Ureter (tissue), 1 donor: ENCODE measurements at places on chromosomes 11 and 22. TPM values are rescaled to one million over a fixed set of nuclear protein-coding genes. Genes with fewer than 3 reads are reported as not detected.

Gene SGSM1
- 10.6 TPM for total RNA-seq

Gene DNAJB7
- not detected for total RNA-seq

Gene THRSP
- total RNA-seq: not detected

Gene KCTD14
- total RNA-seq: 7.6 TPM

Gene HBE1
- not detected for total RNA-seq

Gene FAT3
- 16.1 TPM for total RNA-seq

Gene OLFML1
- total RNA-seq: 13.6 TPM

Gene C11orf91
- 0.52 TPM for total RNA-seq

Gene YPEL4
- total RNA-seq: 0.44 TPM

Gene CALCA
- not detected for total RNA-seq

DNA sequence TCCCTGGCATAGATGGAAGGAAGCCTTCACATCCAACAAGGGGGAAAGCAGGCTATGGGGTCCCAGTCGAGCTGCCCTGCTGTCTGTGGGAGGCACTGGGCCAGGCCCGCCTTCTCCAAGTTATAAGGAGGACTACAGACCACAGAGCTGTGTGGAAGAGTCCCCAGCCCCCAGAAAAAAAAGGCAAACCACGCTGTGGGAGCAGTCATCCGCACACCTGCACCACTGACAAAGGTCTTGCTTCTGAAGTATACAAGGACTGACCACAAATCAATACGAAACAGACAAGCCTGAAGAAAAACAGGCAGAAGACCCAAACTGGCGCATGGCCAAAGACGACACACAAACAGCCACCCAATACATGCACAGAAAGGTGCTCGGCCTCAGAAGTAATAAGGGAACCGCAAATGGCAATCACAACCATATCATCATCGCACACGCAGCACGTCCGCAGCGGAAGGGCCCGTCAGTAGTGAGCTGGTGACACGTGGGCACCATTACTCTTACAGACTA lies 384.1 kb downstream of the CTTN start:
- no peak for DNase-seq

DNA sequence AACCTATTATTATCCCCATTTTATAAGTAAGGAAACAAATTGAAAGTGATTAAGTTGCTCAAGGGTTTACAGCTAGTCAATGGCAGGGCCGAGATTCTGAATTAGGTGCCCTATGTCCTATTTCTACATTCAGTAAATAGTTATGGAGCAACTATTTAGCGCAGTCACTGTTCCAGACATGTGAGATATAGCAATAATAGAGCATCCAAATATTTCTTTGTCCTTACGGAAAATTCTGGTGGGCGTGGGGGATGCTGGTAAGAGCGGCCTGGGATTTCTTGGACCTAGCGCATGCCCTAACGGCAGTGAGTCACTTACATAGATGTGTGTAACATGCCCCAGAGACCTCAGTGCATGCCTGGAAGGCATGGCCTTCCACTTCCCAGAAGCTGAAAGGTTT lies 4.4 kb downstream of the DTX4 start:
- no peak for DNase-seq

- no peak for DNase-seq
Measured at GRCh38 chr11:107783121-107783520, 71.3 kb upstream of the SLN start.

DNA sequence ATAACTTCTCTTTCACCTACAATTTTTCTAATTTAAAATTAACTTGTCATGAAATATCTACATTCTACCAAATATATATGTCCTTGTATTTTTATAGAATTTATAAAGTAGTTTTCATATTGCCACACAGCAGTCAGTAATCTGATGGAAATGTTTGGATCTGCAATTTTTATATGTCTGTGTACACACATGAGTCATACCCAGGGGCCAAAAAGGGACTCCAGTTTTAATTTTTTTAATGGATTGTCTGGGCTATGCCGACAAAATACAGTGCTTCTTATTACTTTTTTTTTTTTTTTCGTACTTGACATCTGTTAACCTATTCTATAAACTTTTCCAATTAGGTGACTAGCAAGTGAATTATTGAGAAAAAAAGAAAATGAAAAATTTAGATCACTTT lies 6.3 kb downstream of the GUCY1A2 start:
- DNase-seq: no peak

DNA sequence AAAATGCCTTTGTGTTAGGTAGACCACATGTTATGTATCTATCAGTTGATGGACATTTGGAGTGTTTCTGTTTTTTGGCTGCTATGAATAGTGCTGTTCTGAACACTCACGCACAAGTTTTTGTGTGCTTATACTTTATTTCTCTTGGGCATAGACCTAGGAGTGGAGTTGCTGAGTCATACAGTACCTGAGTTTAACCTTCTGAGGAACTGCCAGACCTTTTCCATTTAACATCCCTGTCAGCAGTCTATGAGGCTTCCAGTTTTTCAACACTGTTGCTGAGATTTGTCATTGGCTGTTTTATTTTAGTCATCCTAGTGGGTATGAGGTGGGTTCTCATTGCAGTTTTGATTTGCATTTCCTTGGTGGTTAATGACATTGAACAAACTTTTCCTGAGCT lies 4.4 kb downstream of the CTTN start:
- DNase-seq: no peak

GRCh38 chr11:118437208-118438125 lies 1.2 kb downstream of the KMT2A start:
- DNase-seq: peak; percentile 45

DNA sequence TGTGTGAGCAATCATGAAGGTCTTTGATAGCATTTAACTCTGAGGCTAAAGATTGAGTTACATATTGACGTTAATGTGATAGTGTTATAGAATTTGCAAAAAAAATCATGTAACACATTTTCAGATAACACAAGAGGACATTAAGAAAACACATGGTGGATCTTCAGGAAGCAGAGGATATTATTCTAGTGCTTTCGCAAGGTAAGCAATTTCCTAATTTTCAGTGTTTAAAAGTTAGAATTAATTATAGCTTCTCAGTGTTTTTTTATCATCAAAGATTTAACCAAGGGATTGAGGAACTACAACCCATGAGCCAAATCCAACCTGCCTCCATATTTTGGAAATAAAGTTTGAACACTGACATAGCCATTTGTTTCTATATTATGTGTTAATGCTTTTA lies 78.5 kb downstream of the DKK3 start:
- DNase-seq: no peak

DNA sequence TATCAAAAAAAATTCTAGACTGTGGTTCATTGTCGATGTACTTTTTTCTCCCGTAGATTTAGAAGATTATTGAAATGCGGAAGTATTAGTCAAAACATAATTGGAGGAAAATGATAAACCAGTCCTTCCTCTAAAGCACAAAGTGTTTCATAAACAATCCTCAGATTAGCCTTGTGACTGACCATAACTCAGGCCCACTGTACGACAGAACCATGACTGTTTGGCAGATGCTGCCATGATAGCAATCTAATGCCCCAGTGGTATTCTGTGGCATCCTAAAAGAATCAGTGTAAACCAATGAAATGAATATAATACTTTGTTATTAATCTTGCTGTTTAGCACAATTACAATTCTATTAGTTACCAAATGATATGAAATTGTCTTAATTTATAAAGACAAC lies 127.0 kb upstream of the CTSC start:
- no peak for DNase-seq

DNA sequence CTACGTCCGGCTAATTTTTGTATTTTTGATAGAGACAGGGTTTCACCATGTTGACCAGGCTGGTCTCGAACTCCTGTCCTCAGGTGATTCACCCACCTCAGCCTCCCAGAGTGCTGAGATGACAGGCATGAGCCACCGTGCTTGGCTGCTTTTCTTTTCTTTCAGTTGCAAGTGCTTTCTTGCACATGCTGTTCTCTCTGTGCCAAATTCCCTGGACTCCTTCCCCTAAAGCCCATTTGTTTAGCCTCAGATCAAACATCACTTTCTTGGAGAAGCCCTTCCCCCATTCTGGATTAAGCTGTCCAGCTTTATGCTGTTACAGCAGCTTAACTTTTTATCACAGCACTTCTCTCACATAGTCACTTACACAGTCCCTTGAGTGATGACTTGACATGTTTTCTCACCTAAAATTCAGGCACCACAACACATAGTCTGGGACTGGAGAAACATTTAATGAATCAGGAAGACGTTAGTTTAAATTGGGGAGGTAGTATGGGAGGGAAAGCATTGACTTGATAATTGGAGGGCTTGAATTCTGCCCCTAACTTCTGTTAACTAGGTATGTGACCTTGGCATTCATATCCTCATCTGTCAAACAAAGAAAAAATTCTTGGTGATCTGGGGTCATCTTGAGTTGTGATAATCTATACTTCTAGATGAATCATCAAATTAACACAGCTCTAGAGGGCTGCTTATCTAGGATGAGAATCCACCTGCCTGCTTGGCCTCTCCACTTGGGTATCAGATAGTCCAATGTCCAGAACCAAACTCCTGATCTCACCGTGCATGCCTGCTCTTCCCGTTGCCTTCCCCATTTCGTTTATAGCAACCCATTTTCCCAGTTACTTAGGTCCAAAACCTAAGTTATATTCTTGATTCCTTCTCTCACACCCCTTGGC lies 18.4 kb downstream of the ACO2 start:
- DNase-seq: no peak

GRCh38 chr11:111814557-111815320 lies 48.5 kb upstream of the PPP2R1B start:
- no peak for DNase-seq

DNA sequence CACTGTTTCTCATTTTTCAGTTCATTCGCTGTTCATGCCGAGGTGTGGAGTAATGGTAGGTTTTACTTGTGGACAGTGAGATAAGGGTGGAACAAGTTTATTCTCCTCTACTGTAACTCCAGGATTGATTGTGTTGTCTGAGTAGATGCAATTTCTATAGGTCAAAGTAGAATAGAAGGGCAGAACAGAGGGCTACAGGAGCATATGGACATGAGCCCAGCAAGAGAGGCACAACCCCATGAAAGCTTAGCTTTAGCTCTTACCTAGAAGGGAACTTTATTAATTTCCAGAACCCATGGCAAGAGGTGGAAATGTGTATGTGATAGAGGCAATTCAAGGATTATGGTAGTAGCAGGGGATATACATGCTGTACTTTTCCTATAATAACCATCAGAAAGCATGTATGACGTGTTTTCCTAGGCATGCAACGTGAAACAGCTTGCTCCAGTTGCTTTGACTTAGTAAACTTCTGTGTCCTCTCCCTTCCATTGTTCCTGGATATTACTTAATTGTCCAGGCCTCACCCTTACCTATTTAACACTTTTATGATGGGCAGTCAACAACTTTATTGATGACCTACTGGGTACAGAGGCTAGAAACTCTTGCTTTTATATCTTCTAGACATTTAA lies 13.8 kb upstream of the SLC37A2 start:
- DNase-seq: no peak

GRCh38 chr22:35475545-35475944 lies 65.1 kb upstream of the RASD2 start:
- no peak for DNase-seq

DNA sequence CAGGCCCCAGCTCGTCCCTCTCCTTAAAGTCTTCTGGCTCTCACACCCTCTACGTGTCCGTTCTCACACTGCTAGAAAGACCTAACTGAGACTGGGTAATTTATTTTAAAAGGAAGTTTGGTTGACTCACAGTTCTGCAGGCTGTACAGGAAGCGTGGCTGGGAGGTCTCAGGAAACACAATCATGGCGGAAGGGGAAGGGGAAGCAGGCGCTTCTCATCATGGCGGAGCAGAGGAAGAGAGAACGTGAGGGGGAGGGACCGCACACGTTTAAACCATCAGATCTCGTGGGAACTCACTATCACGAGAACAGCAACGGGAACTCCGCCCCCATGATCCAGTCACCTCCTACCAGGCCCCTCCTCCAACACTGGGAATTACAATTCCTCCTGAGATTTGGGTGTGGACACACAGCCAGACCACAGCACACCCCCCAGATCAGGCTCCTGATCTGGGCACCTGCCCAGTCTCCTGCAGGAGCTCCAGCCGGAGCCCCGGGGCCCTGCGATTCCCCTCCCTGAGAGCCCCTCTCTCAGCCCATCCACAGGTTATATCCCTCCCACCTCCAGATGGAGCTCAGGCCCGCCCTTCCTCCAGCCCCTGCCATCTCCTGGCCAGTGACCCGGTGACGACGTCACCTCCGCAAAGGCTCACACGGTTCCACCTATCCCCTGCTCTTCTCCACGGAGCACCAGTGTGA lies 170.2 kb downstream of the BRD1 start:
- DNase-seq: peak; percentile 70

DNA sequence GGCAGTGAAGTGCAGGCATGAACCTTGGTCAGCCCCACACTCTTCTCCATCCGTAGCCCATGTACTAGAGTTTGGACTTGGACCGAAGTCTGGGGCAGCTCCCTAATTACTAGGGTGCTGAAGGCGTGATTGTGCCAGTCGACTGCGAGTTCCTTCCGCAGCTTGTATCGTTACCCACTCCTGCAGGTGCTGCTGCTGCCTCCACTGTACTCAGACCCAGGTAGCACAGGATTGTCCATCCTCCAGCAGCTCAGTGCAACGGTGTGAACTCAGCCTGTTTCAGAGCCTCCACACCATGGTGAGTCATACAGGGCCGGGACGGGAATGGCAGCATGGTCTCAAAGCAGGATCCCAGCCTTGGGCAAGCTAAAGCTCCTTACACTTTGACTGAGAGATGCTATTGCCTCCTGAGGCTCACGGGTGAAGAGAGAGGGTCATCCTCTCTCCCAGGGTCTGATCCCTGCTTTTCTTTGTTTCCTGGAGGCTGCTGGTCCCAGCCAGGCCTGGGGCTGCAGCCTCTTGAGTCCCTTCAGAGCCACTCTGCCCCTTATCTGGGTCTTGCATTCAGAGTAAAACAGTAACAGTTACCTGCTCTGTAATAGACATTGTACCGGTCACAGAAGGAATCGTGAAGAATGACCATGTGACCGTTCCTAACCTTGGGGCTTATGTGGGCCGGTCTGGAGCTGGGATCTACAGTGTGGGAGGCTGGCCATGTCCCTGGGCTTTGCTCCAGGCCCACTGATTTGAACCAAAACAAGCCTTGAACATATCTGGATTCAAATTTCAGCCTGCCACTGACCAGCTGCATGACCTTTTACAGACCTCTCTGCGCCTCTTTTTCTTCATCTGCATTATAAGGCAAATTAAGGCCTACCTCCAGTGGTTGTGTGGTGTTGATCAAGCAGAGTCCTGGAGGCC lies 1.7 kb downstream of the TKFC start:
- no peak for DNase-seq

GRCh38 chr22:19902245-19902715 lies 39.3 kb upstream of the COMT start:
- DNase-seq: no peak

DNA sequence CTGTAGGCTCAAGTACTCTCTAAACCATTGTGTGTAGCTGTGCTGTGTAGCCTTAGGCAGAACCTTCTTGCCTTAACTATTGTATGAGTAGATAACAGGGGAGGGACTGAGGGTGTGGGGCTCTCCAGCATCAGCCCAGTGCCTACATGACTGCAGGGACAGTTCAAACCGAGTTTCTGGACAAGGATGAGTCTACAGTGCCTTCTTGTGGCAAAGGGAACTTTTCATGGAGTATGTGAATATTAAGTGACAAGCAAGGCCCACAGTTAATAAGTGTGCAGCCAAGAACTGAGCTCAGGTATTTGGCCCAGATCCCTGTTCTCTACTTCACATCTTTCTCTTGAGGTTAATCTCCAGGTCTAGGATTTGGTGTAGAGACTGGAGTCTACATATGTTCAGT lies 424.4 kb upstream of the LARGE1 start:
- DNase-seq: no peak
